NAMALWA (cell line): ENCODE measurements at places on chromosomes 1 and 21.

DNA sequence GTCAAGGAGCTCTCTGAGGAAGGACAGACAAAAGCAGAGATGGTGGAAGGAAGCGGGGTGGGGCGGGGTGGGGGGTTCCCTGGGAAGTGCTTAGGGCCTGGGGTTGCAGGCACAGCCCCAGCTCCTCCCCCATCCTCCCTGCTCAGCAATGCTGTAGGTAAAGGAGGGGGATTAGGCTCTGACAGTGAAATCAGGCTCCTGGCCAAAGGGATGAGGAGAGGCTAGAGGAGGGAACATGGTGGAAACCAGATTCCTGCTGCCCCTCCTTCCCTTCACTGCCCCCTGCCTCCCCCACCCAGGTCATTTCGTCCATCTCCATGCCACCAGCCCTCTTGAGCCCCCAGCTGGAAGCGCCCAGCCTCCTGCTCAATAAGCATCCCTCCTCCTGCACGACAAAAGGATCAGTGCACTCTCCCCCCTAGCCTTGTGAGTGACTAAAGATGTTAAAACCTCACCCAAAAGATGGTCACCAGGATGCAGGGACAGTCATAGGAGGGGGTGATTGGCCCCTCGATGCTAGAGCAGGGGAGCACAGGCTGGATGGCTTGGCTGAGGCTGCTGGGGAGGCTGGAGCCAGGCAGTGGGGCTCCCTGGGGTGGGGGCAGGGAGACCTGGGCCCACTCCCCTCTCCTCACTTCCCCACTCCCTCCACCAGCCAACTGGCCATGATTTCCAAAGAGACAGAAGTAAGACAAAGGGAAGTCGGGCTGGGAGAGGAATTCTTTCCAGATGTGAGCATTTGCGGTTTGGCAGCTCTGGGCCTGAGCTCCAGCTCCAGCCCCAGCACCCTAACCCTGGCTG is 2.2 kb upstream of the CRABP2 start:
- no peak for DNase-seq

DNA sequence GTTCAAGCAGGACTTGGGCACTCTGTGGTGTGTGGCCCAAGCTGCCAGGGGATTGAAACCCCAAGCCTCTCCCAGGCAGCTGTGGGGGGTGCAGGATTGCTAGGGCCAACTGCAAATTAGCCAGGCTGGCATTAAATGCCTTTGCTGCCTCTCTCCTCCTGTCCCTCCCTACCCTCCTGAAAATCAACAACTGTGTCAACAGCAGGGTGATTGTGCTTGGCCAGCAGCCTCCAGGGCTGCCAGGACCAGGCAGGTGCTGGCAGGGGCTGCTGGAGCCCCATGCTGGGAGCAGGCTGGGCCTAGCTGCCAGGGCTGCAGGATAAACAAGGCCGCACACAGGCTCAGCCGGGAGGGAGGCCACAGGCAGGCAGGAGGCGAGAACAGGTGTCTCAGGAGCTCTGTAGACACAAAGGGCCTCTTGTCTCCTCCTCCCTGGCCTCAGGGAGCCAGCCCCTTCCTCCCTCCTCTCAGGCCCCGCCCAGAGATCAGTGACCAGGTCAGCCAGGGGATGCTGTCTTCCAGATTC is 11.4 kb downstream of the SOX13 start:
- DNase-seq: no peak

GRCh38 chr21:25094695-25095094 is 512.6 kb downstream of the MRPL39 start:
- DNase-seq: no peak

DNA sequence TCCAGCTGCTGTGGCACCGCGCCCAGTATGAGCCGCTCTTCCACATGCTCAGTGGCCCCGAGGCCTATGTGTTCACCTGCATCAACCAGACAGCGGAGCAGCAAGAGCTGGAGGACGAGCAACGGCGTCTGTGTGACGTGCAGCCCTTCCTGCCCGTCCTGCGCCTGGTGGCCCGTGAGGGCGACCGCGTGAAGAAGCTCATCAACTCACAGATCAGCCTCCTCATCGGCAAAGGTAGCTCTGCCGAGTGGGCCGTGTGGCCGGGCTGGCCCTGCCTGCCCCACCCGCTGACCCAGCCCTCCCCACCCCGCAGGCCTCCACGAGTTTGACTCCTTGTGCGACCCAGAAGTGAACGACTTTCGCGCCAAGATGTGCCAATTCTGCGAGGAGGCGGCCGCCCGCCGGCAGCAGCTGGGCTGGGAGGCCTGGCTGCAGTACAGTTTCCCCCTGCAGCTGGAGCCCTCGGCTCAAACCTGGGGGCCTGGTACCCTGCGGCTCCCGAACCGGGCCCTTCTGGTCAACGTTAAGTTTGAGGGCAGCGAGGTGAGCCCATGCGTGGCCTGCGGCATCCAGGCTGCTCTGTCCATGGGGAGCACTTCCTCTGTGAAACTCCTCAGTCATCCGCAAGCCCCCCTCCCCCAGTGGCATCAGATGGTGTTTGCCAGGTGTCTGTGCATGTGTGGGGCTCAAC is 64.2 kb downstream of the PIK3CD start:
- DNase-seq: no peak

DNA sequence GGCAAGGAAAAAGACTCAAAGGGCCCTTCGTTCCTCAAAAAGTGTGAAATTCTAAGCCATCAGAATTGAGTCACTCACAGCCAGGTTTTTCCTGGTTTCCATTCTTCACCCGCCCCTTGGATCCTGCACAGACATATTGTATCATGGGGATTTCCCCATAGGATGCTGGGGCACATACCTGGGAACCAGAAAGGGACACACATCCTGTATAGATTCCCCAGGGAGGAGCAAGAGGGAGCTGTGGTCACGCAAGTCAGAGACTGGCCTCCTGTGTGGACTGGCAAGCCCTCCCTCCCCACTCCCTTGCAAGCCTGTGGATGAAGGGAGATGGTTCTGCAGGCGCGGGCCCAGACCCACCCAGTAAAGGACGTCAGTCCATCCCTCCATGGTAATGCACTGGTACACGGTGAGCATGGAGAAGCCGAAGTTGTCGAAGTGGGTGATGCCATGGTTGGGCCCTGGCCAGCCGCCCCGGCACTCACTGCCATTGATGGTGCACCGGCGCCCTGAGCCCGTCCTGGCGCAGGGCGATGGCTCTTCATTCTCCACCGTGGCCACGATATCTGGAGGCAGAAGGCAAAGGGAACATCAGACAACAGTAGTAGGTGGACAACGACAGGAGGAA is 23.2 kb downstream of the CACNA1S start:
- no peak for DNase-seq

DNA sequence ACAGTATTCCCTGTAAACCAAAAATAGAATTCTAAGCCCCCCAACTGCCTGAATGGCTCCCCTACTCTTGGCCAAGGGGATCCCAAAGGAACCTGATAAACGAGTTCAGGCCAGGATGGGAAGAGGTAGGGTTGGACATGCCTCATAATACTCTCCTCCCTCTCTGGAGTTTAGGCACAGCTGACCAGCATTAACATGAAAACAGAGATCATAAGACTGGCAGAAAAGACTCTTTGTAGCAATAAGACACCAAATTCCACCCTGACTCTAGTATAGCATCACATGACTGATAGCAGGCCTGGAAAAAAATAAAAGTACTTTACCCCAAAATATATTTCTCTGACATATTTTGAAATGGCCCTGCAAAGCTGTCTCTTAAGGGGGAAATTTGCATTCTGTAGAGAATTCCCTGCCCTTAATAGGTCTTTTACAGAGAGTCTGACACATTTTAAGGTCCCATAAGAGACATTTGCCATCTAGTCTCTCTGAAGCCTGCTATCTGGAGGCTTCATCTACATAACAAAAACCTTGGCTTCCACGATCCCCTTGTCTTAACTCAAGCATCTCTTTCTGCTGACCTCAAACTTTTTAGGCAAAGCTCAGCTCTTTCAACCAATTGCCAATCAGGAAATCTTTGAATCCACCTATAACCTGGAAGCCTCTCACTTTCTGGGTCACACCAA is 55.9 kb downstream of the SIK1 start:
- DNase-seq: no peak

- no peak for DNase-seq
These were observed 134.0 kb downstream of the DMRTB1 start for GRCh38 chr1:53592985-53593757.
